A549 treated with ZK216348 at 1 μM for 4 hours (cell line): ENCODE measurements at places on chromosomes 2 and 18. TPM values are rescaled to one million over a fixed set of nuclear protein-coding genes. Genes with fewer than 3 reads are reported as not detected.

Gene DSG1
- total RNA-seq, result not detected in 5 replicates

Gene UGT1A10
- 0.18 to 0.52 TPM (median 0.23 TPM) in 3 of 5 replicates, not detected in the others for total RNA-seq

Gene CELF4
- total RNA-seq, result not detected in 5 replicates

Gene ELAC1
- 3.7 to 5.8 TPM (median 4.5 TPM) in 5 replicates for total RNA-seq

Gene LTBP1
- 20.8 to 30.3 TPM (median 24.3 TPM) in 5 replicates for total RNA-seq

Gene LGALSL
- 10.1 to 14.6 TPM (median 11.7 TPM) in 5 replicates for total RNA-seq

Gene RNMT
- 16.4 to 22.5 TPM (median 18.4 TPM) in 5 replicates for total RNA-seq

Gene ANKRD30B
- not detected in 5 replicates for total RNA-seq

Gene PLGLB2
- 0.36 to 0.42 TPM in 2 of 5 replicates, not detected in the others for total RNA-seq

Gene PCARE
- not detected in 5 replicates for total RNA-seq

Gene CYTIP
- total RNA-seq, result not detected in 5 replicates

Gene MMADHC
- 77.1 to 101 TPM (median 84.1 TPM) in 5 replicates for total RNA-seq

Gene TSGA10
- 2.5 to 5.9 TPM (median 3.3 TPM) in 5 replicates for total RNA-seq

Gene SPRED2
- total RNA-seq, result 24.1 to 34.9 TPM (median 32.5 TPM) in 5 replicates

Gene WIPF1
- 14.0 to 29.4 TPM (median 23.3 TPM) in 5 replicates for total RNA-seq

Gene ABCB6
- total RNA-seq, result 23.6 to 35.5 TPM (median 32.1 TPM) in 5 replicates

Gene RAPGEF4
- 0.20 to 0.27 TPM (median 0.25 TPM) in 4 of 5 replicates, not detected in the other for total RNA-seq

Gene TMEM247
- total RNA-seq, result not detected in 5 replicates

Gene SERPINB3
- total RNA-seq, result 0.12 to 0.19 TPM (median 0.14 TPM) in 4 of 5 replicates, not detected in the other

Gene TGFBRAP1
- total RNA-seq, result 12.6 to 17.5 TPM (median 17.1 TPM) in 5 replicates

Gene REEP1
- total RNA-seq, result 0.68 to 1.3 TPM (median 1.0 TPM) in 5 replicates

Gene CFC1
- not detected in 5 replicates for total RNA-seq

Gene CPO
- 0.13 TPM in 1 of 5 replicates, not detected in the others for total RNA-seq

Gene CHRNG
- total RNA-seq, result not detected in 5 replicates

Gene ATP6V1C2
- total RNA-seq, result 0.07 to 0.31 TPM (median 0.17 TPM) in 4 of 5 replicates, not detected in the other

Gene MOGAT1
- total RNA-seq, result not detected in 5 replicates

Gene CNDP2
- total RNA-seq, result 78.8 to 89.5 TPM (median 80.2 TPM) in 5 replicates

Gene SLC11A1
- 0.16 to 0.66 TPM (median 0.16 TPM) in 5 replicates for total RNA-seq

Gene SKA1
- total RNA-seq, result 9.7 to 15.0 TPM (median 12.4 TPM) in 5 replicates

Gene OXER1
- total RNA-seq, result not detected in 5 replicates

Gene MERTK
- total RNA-seq, result 1.5 to 1.9 TPM (median 1.7 TPM) in 5 replicates

Gene SLC9A4
- total RNA-seq, result not detected in 5 replicates

Gene TTN
- total RNA-seq, result under 0.01 to 0.01 TPM (median under 0.01 TPM) in 5 replicates

Gene SLC8A1
- total RNA-seq, result 0.27 to 0.57 TPM (median 0.41 TPM) in 5 replicates

Gene REG3A
- not detected in 5 replicates for total RNA-seq

Gene GLI2
- 15.4 to 28.5 TPM (median 26.0 TPM) in 5 replicates for total RNA-seq

Gene FABP1
- not detected in 5 replicates for total RNA-seq

Gene CNDP1
- total RNA-seq, result not detected in 5 replicates

Gene VWC2L
- not detected in 5 replicates for total RNA-seq

Gene CHRND
- not detected in 5 replicates for total RNA-seq

Gene CDH2
- total RNA-seq, result 31.8 to 50.4 TPM (median 43.7 TPM) in 5 replicates

Gene CCDC85A
- total RNA-seq, result 0.12 to 0.28 TPM (median 0.17 TPM) in 5 replicates

Gene LINC00305
- total RNA-seq, result not detected in 5 replicates

Gene SMAD4
- 42.2 to 69.6 TPM (median 60.8 TPM) in 5 replicates for total RNA-seq

Gene VIT
- total RNA-seq, result not detected in 5 replicates

Gene VAPA
- 162 to 224 TPM (median 174 TPM) in 5 replicates for total RNA-seq

Gene SDC1
- 128 to 234 TPM (median 196 TPM) in 5 replicates for total RNA-seq

Gene HOXD11
- total RNA-seq, result 5.8 to 7.8 TPM (median 6.6 TPM) in 5 replicates

Gene PRSS56
- total RNA-seq, result 0.08 to 0.31 TPM (median 0.20 TPM) in 4 of 5 replicates, not detected in the other

Gene ERICH2
- not detected in 5 replicates for total RNA-seq
